ENCODE measurements at places on chromosomes 12 and 14.

- DNase-seq, result no peak
Measured at GRCh38 chr12:15001733-15002382, 29.0 kb downstream of the PDE6H start.

- no peak for DNase-seq
Measured at GRCh38 chr14:65431951-65432350, 19.4 kb downstream of the FUT8 start.

DNA sequence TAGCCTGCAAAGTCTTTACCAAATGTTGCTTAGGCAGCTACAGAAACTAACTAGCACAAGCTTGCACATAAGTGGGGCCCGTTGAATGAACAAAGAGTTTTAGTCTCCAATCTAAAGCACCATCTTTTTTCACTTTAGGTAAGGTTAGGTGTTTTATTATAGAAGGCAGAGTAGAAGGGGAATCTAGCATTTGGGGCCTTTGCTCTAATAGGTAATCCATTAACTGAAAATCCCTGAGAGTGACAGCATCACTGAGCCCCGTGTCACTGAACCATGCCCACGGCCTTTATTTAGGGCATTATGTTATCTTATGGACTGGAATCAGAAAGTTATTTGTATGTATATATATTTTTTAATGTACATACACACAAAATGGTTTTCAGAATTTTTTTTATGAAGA lies 25.1 kb downstream of the CPNE8 start:
- no peak for DNase-seq

- no peak for DNase-seq
Measured at GRCh38 chr12:8844665-8845064, 22.2 kb downstream of the A2ML1 start.

DNA sequence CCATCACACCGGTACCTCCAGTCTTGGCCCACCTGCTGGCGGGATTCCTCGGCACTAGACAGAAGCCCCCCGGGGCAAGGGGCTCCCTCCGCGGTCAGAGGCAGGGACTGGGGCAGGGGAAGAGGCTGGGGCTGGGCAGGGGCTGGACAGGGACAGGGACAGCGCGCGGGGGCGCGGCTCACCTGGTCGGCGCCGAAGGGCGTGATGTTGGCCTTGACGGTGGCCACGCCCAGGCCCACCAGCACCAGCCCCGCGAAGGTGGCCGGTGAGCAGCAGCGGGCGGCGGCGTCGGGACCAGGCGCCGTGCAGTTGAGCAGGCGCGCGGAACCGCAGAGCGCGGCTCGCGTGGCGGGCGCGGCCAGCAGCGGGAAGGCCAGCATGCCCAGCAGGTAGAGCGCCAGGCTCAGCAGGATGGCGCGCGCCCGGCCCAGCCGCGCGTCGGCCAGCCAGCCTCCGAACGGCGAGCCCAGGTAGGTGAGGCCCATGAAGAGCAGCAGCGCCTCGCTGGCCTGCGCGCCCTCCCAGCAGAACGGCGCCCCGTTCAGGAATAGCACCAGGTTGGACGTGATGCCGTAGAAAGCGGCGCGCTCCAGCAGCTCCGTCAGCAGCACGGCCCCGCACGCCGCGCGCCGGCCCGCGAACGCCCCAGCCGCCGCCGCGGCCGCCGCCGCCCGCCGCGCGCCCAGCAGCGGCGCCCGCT lies 392 bp downstream of the SLC15A4 start:
- DNase-seq, result no peak

GRCh38 chr12:81963636-81964035 lies 204.5 kb upstream of the PPFIA2 start:
- no peak for DNase-seq

DNA sequence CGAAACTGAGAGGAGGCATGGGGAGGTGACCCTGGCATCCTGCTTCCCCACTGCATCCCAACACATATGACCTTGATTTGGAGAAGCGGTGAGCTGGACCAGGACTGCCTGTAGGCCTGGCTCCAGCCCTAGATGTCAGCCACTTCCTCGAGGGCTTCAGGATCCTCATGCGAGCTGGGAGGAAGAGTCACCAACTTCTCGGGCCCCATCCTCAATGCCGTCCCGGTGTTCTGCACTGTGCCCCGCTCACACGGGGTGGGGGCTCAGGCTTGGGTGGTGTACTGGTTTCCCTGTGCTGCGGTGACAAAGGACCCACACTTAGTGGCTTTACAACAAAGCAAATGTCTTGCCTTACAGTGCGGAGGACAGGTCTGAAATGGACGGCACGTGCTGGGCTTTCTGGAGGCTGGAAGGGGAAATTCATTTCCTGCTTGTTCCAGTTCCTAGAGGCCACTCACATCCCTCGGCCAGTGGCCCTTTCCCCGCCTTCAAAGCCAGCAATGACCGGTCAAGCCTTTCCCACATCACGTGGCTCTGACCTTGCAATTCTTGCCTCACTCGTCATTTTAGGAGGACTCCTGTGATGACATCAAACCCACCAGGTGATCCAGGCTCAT lies 298.1 kb upstream of the RTL1 start:
- no peak for DNase-seq

DNA sequence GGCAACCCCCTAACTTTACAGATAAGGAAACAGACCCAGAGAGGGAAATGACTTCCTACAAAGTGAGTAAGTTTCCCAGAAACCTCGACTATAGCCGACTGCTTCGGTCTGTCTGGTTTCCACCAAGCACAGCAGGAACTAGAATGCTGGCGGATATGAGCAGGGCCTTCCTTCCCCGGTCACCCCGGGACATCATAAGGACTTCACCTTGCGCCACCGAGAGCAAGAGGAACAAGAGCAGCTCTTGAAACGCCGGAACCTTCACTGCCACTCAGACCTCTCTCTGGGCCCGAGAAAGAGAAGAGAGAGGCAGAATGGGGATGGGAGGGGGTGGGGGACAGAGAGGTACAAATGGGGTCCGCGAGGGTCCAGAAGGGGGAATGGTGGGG lies 29.4 kb upstream of the GPR68 start:
- no peak for DNase-seq

GRCh38 chr14:99481745-99482099 lies 513 bp downstream of the CCNK start:
- no peak for DNase-seq

DNA sequence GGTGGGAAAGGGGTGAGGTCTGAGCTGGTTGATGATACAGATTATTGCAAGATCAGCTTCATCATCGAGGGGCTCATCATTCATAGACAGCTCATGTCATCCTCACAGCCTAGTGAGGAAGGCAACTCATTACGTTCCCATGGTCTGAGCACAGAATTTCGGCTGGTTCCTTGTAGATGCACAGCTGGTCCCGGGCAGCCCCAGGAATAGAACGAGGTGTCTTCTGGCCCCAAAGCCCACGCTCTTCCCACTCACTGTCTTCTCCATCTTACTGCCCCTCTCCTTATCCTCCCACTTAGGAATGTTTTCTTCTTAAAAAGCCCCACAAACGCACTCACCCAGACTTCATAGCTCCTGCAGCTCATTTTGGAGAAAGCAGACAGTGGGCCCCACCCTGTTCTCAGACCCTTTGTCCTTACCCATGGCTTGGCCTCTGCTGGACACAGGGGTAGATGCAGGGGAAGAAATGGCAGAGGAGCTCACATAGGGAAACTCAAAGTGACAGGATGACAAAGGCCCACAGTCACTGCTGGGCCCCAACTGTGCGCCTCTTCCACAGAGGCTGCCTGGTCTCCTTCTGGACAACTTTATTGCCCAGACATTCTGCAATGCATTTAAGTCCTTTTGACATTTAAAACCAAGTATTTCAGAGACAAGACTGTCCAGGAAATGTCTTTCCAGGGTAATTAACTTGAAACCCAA lies 162.2 kb downstream of the ADGRD1 start:
- no peak for DNase-seq

GRCh38 chr12:82213761-82214160 lies 144.4 kb downstream of the CCDC59 start:
- no peak for DNase-seq

- no peak for DNase-seq
Measured at GRCh38 chr14:103728141-103728540, 12.5 kb downstream of the ZFYVE21 start.

DNA sequence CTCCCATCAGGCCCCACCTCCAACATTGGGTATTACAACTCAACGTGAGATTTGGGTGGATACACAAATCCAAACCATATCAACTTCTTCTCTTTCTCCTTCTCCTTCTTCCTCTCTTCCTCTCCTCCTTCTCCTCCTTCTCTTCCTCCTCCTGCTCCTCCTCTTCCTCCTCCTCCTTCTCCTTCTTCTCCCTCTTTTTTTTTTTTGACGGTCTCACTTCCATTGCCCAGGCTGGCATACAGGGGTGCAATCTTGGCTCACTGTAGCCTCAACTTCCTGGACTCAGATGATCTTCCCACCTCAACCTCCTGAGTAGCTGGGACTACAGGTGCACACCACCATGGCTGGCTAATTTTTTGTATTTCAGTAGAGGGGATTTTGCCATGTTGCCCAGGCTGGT lies 11.4 kb upstream of the NUBPL start:
- no peak for DNase-seq

GRCh38 chr12:56999456-56999855 lies 6.9 kb downstream of the ZBTB39 start:
- no peak for DNase-seq

DNA sequence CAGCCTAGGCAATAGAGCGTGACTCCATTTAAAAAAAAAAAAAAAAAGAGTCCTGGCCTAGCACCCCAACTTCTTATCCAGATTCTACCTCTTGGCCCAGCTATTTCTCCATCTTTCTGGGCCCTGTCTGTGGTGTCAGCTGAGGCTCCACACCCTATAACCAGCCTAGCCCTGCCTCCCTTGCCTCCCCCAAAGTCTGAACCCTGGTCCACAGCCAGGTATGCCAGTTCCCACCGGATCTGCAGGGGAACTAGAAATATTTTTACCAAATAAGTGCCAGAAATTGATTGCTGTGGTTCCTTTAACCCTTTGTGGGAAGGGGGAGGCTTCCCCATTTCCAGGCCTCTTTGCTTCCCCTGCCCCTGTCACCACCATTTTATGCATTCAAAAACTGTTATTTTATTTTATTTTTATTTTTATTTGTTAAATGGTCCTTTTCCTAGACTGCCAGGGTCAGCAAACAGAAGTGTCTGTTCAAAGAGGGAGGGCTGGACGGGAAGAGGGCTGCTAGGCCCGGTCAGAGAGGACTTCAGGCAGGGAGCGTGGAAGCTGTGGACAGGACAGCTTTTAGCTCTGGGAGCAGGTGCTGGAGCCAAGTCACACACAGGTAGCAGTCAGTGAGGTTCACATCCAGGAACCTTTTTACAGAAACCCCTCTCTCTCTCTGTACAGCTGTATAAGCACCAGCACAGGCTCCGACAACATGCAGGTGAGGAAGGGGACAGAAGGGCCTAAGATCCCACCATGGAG lies 23.2 kb downstream of the TTC9 start:
- DNase-seq, result no peak

Measured in CD4-positive, alpha-beta T cell treated with Interleukin-6 at 100 ng/mL for 8 hours (primary cell).